Activated CD8-positive, alpha-beta memory T cell treated with anti-CD3 and anti-CD28 coated beads, Interleukin-2, amount 10 ng/mL, durations not matched to agents 7 days and 5 days (primary cell): ENCODE measurements at places on chromosomes 7 and 10. TPM values are rescaled to one million over a fixed set of nuclear protein-coding genes. Genes with fewer than 3 reads are reported as not detected.

DNA sequence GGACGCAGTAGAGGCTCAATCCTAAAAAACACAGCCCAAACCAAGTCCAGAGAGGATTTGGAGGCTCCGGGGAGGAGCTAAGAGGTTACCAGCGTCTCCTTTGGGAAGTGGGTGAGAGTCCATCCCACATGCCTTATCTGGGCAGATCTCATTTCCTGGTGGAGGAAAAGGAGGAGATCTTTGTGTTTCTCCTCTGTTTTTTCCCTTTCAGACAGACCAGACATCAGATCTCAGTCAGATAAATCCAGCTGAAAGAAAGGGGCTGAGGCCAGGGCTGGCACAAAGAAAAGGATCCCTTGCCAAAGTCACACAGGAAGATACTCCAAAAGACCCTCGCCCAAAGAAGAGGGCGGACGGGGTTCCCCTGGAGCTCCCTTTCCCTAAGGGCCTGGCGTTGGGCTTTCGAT lies 58.3 kb upstream of the COMTD1 start:
- DNase-seq: no peak

GRCh38 chr10:127154831-127155620 lies 41.4 kb downstream of the INSYN2A start:
- no peak for DNase-seq

The LIPF gene
- not detected for total RNA-seq

The ITPRID1 gene
- total RNA-seq: not detected

DNA sequence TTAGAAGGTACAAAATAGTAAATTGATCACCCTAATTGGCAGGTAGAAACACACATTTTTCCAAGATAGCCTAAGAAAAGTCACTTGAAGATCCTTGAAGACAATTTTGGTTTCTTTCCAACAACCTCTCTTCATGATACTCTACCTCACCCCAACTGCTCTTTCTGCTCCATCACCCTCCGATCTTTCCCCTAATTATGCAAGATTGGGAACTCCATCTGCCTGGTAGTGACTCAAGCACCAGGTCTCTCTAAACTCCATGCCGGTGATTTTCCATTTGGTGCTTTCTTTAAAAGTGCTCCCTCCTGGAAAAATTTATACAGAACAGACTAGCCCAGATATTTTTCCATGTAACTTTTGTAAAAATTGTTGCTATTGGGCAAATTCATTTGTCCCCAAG lies 1.1 kb upstream of the AKR1B1 start:
- DNase-seq: no peak

The NRP1 gene
- total RNA-seq: 0.55 TPM

DNA sequence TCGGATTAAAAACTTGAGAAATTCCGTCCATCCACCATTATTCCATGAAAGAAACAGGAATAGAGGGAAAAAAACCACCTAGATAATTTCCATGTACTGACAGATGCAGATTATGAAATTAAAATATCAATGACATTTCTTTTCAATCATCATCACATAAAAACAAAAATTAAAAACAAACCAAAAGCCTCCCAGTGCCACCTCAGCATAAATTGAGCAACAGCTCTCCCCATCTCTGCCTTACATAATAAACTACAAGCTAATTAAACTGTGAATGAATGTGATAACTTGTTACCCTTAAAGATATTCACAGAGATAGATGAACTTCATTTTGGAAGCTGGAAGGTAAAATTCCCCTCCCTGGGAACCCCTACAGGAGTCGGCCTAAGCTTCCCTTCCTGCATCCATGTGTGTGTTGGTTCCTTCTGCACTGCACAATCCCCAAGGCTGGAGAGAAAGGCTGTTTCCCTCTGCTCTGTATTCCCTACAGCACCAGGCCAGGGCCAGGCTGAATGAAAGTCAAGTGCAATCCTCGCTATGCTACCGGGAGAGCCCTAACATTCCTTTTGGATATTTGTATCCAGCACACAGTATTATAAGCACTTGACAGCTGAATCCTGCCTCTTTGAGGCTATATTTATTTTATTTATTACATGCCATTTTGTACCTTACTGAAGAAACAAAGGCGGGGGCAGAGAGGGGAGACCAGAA lies 8.1 kb downstream of the CCDC6 start:
- no peak for DNase-seq

The EVX1 gene
- not detected for total RNA-seq

DNA sequence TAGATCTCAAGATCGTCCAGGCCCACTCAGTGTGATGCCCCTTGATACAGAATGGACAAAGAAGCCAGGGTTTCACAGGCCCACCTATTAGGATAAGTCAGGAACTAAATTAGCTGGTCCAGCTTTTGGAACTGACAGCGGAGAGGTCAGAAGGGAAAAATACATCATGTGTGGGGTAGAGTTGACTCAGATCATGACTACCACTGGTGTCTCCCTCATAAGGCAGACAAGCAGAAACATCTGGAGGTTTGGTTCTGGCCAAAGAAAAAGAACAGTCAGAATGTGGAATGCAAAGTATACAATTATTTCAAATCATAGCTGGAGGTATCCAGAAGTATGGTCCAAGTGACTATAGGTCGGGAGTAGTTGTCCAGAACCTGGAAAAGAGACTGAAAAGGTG lies 621.1 kb upstream of the CELF2 start:
- DNase-seq: no peak
